Choroid plexus epithelial cell (primary cell): ENCODE measurements at places on chromosomes 7 and 10.

DNA sequence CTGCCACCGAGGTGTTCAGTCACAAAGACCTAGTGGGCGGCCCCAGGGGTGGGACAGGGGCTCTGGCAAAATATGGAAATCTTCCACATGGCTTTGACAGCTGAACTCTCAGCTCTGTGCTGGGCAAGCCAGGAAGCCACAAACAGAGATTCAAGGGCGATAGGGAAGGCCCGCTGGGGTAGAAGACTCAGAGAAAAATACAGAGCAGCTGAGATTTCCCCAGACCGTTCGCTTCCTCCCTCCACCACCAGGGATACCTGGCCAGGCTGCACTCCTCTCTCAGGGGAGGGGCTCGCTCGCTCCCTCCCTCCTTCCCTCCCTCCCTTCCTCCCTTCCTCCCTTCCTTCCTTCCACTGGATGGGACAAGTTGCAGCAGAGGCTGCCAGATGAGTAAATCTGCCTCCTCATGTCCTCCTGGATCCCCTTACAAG is 260.5 kb downstream of the PRPF18 start:
- DNase-seq: no peak

- DNase-seq: no peak
These were observed 56.8 kb downstream of the JAZF1 start for GRCh38 chr7:28123752-28124151.

DNA sequence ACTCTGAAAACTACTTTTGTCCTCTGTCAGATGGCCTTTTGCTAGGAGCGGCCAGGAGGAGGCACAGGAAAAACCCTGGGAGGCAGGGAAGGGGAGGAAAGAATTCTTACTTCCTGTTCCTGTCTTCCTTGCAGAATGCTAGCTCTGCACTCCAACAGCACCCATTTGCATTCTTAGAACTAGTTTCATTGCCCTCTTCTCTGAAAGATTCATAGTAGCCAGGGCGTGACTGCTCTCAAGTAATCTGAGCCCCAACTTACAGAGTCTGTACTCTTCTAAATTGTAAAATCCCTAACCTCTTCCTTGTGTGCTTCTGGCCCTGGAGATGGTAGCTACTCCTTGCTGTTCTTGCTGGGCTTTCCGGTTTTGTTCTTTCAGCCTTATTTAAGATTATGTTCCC is 75.3 kb upstream of the STEAP1 start:
- no peak for DNase-seq

DNA sequence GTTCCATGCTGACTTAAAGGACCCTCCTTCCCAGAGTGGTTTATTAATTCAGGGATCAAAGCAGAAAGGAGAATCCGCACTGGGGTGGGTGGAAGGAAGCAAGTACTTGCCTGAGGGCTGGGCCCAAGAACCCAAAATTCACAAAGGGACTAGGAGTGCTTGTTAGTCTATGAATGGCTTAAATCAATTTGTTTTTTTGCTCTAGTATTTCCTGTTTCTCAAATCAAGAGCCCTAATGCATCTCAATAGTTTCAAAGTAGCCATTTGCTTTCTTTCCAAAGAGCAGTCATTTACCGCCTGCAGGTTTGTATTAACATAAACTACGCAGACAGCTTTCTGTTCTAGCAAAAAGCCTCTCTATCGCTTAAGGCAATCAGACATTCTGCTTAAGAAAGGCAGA is 44.2 kb upstream of the SLC35G1 start:
- no peak for DNase-seq

DNA sequence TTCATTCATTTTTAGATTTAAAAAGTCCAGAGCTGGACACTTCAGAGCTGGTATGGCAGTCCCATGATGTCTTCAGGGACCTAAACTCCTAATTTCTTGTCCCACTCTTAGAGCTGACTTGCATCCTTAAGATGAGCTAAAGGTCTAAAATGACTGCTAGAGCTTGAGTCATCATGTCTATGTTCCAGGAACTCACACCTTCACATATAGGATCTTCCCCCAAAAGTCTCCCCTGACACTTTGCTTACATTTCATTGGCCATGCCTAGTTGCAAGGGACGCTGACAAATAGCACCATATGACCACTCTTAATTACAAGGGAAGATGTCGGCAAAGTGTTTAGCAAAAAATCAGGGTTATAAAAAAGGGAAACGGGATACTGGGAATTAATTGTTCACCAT is 10.4 kb upstream of the AOAH start:
- no peak for DNase-seq

DNA sequence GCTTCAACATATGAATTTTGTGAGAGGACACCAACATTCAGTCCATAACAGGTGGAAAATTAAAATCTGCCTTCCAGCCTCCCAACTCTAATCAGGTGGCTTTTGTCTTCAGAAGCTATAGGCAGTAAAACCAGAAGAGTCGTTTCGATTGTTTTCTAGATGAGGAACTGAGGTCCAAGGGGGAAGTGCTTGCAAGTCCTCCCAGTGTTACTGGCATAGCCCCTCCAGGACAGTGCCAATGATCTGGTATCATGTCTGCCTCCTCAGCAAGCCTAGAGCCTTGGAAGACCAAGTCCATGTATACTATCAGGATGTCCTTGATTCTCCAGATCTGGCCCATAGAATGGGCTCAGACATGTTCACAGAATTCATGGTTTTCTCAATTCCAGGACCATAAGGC is 16.9 kb downstream of the CYP26A1 start:
- DNase-seq: no peak

DNA sequence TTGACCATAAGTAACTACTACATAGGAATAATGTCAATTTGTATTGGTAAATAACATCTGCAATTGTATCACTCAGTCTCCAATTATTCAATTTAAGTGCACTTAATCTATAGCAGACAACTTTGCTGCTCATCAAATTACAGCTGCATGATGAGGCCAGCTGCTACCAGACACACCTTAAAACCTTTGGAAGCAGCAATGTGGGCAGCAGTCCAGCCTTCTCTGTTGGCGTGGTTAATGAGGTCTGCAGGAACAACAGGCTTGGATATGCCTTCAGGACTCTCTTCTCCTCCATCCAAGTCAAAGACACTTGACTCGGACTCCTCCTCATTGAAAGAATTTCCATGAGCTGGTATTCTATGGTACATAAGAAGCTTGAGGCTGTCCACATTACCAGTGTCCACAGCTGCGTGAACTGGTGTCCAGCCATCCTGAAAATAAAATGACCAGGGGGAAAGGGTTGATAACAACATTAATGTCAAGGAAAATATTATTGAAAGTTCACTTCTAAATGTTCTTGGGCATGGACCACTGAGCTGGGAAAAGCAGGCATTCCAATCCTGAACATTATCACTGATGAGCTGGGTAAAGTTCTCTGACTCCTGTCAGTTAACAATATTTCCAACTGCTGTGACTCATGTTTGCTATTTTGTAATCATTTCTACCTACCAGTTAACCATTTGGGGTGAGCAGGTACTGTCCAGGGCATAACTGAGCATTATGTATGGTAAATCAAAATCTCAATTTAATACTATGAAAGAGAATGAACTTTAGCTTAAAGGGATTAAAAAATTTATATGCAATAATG is 95.7 kb downstream of the CTTNBP2 start:
- DNase-seq: no peak

DNA sequence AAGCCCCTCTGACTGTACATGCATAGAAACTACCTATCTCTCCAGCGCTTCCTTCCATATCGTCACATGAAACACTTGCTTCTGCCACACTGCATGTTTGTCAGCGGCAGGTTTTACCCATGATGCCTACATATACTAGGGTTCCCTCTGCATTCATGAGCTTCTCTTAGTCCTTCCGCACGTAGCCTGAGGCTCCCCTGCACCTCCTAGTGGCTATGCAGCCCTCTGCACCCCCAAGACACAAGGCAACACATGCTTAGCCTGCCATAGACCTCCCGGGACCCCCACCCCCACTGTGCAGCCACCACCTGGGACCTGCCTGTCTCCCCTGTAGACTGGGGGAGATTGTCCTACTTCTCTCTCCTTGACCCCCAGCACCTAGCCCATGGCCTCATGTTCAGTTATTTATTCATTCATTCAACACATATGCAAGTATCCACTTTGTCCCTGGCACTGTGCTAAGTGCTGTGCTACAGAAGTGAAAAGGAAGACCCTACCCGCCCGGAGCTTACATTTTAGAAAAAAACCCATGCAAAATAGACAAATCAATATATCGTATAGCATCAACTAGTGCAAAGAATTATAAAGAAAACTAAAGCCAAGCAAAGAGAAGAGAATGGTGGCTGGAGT is 23.5 kb downstream of the TMEM273 start:
- peak; percentile 76 for DNase-seq

- no peak for DNase-seq
These were observed 23.3 kb upstream of the GFRA1 start for GRCh38 chr10:116296291-116296721.
